ENCODE measurements at places on chromosomes 16 and 17. TPM values are rescaled to one million over a fixed set of nuclear protein-coding genes. Genes with fewer than 3 reads are reported as not detected.

TMC5 gene
- not detected for total RNA-seq

RPGRIP1L gene
- 13.6 TPM for total RNA-seq

TMEM100 gene
- total RNA-seq = 6.3 TPM

PRMT7 gene
- total RNA-seq = 49.1 TPM

TBC1D26 gene
- total RNA-seq = 1.6 TPM

KRTAP9-2 gene
- total RNA-seq = not detected

DNAH17 gene
- under 0.01 TPM for total RNA-seq

SNRNP25 gene
- total RNA-seq = 16.2 TPM

SUZ12 gene
- total RNA-seq = 16.7 TPM

ALDH3A2 gene
- total RNA-seq = 63.7 TPM

Measured in skeletal muscle tissue (tissue), 5 donors.